ENCODE measurements at places on chromosomes 5 and 9.

DNA sequence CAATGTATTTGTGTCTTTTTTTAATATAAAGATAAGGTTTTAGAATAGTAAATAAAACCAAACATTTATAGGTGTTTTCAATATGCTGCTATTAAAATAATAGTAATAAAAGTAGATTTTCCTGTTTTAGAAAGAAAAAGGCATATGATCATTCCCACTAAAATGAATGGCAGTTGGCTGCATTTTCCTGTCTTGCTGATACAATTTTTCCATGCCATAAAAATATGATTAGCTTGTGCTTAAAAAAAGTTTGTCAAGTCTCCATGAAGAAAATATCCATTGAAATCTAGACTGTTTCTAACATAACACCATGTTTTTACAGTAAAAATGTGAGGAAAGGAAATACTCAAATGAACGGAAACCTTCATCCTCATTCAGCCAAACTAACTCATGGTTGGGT is 65.0 kb downstream of the FBXL7 start:
- no peak for DNase-seq

GRCh38 chr5:1343931-1344901 is 683 bp downstream of the CLPTM1L start:
- peak; percentile 13 for DNase-seq

GRCh38 chr5:167812871-167813270 is 478.6 kb upstream of the WWC1 start:
- DNase-seq: no peak

DNA sequence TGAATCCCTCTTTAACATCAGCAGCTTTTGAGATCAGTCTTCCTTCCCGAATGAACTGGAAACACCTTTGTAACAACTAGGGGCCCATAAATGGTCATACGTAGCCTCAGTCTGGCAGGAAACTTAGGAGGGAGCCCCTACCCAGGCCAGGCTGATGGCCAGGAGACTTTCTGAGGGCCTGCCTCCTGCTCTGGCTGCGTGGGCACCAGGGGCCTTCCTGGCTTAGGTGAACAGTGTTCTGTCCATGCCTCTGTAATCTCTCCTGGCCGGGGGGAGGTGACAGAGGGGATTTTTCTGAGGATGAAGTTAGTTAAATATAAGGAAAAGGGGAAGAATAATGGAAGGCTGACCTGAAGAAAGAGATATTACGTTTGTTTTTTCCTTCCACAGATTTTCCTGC is 843 bp upstream of the FSTL4 start:
- DNase-seq: no peak

- DNase-seq: no peak
These were observed 147.4 kb downstream of the ESM1 start for GRCh38 chr5:54837981-54838380.

DNA sequence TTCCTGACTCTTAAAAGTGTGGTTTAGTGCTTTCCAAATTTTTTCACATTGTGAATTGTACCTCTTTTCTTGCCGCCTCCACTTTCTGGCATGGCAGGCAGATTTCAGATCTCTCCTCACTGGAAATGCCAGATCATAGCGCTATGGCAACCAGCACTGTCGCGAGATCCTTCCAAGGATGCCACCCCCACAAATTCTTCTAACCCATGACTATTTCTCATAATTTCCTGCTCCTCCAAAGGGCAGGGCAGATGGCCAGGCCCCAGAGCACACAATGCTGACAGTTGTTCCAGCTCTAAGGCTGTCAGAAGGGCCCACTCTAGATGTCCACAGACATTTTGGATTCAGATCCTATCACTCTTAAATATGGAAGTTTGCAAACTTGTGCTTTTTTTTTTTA is 446.2 kb upstream of the RIOK2 start:
- no peak for DNase-seq

GRCh38 chr9:130137641-130138081 is 34.5 kb upstream of the NCS1 start:
- no peak for DNase-seq

DNA sequence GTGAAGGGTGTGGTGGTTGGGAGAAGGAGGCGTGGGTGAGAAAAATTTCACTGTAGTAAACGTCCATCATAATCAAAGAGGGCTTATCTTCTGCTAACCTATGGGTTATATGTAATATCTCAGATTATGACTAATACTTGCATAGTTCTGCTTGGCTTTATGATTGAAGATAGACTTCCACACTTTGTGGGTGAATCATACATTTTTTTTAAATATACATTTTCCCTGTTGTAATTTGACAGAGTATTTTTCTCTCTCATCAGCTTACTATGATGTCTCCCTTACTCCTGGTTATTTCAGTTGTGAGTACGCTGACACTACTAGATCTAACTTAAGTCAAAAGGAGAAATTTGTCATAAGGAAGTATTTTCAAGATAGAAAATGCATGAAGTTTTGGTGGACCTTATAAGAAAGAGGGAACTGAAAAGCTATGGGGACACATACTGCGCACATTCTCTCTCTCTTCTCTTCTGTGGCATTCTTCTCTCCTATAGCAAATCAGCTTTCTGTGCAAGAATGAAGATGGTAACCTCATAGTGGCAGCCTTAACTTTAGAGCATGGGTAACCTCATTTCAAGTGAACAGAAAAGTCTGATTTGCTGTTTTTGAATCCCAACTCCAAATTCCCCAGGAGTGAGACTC is 4.9 kb upstream of the JAK2 start:
- DNase-seq: no peak

All from NCI-H82 (cell line).